ENCODE measurements at places on chromosomes 11 and 22.
A peak's percentile ranks its signal among the peaks of the same experiment; 100 is the strongest.

- no peak for DNase-seq
Observed at GRCh38 chr11:74010306-74011300, 1.7 kb upstream of the UCP3 start.

GRCh38 chr11:7525424-7525823 lies 11.6 kb downstream of the PPFIBP2 start:
- peak; percentile 72 for DNase-seq

- DNase-seq, result no peak
Observed at GRCh38 chr22:27719036-27719347, 82.6 kb downstream of the MN1 start.

GRCh38 chr11:65777821-65778361 lies 2.9 kb downstream of the AP5B1 start:
- DNase-seq, result no peak

GRCh38 chr11:99555486-99555885 lies 534.7 kb downstream of the CNTN5 start:
- DNase-seq, result no peak

GRCh38 chr22:35549328-35549727 lies 8.7 kb downstream of the RASD2 start:
- DNase-seq, result no peak

GRCh38 chr22:26763633-26764361 lies 106.4 kb downstream of the MIAT start:
- peak; percentile 19 for DNase-seq

DNA sequence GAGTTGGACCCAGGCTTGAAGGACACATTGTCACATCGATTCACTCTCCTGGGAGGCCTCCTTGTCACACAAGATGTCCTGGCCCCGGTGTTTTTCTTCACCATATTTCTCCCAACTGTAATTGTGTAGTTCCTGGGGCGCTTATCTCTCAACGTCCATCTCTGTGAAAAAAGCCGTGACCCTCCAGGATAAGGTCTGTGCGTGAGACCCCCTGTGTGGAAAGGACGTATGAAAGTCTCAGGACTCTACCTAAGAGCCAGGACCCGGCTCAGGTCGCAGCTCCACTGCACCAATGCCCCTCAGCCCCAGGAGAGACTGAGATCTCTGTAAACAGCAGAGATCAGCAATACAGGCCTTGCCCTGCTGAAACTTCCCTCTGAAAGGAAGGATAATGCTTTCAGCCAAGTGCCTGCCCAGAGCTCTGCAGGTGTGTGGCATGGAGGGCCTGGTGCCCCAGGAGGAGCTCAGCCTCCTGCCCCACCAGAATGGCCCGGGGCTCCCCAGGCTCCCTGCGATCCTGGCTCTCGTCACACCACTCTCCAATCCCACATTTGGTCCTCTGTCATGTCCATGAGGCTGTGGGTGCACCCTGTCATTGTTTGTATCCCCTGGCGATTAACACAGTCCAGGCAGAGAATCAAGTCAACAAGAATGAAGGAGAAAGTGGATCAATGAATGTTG lies 119.2 kb upstream of the TMEM45B start:
- no peak for DNase-seq

DNA sequence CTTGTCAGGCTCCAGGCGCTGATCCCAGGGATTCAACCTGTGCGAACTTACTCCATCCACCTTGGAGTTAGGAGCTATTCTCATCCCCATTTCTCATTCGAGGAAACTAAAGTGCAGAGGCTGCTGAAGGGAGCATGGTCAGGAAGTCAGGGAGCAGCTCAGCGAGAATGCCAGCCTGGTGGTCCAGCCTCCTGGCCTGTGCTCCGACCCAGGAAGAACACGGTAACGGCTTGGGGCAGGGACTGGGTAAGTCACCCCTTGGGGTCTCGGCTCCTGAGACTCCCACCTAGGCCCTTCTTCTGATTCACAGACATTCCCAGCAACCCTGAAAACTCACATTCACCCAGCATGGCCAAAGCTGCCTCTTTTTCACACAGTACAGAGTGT lies 132.8 kb downstream of the CRYBB2 start:
- no peak for DNase-seq

DNA sequence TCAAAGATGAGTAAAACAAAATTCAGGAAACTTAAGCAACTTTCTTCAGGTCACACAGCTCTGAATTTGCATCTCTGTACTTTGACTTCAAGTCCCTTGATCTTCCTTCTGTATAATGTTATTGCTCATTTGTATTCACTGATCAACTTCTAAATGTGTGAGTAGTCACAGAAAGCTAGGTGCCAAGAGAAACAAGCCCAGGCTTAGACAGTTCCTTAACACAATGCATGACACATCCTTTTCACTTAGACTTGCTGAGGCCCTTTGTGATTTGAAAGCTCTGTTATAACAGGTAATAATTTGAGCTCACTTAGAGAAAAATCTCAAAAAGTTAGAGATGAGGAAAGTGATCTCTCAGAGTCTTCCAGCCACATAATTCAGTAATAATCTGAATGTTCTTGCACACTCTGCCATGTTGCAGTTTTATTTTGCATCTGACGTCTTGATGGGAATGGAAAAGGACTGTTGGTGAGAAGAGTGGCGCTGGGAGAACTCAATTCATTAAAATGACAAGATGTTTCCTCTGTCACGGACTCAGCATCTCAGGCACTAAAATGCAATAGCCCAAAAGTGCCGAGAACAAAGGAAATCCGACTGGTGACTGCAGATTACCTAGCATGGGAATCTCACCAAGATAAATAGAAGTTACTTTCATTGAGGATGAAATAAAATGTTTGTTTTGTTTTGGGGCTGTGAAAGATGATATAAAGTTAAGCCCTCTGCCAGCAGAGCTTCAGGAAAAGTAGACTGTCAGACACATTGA lies 665.3 kb downstream of the OPCML start:
- no peak for DNase-seq

DNA sequence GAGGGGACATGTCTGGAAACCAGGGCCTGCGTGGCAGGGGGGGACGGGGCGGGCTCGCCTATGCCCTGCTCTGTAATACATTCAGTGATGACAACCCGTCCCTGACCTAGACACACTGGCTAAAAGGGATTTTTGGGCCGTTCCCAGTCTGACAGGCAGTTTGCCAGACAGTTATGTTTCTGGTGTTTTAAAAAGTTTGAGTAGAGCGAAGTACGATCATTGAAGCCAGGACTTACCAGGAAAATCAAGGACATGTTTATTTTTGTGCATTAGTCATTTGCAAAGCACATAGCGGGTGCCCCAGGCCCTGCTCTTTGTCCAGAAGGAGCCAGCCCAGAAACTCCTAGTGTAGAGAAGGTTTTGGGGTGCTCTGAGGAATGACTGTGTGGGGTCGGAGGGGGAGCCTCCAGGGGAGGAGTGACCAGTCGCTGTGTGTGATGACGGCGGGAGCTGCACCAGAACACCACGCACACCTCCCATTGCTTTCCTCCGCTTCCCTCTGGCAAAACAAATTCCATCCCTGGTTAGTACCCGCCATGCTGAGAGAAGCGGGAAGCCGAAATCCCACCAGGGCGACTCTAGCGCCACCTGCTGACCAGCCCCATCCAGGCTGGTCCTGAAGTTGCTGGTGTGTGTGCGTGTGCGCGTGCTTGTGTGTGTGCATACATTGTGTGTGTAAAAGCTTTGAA lies 50.8 kb downstream of the FBLN1 start:
- peak; percentile 87 for DNase-seq

DNA sequence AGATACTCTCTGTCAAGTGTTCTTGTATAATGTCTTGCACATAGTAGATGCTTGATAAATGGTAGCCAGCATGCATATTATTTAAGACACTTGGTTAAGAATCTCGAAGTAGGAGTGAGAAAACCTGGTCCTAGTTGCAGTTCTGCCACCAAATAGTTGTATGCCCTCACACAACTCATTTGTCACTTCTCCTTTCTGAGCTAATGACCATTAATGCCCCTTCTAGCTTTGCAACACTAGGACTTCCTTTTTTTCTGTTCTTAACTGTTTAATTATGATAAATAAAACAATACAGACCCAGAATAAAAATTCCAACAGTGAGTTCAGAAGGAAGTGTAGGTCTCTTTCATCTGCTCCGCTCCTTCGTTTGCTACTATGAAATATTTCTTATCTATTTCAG lies 453.6 kb downstream of the TMEM135 start:
- DNase-seq, result no peak

DNA sequence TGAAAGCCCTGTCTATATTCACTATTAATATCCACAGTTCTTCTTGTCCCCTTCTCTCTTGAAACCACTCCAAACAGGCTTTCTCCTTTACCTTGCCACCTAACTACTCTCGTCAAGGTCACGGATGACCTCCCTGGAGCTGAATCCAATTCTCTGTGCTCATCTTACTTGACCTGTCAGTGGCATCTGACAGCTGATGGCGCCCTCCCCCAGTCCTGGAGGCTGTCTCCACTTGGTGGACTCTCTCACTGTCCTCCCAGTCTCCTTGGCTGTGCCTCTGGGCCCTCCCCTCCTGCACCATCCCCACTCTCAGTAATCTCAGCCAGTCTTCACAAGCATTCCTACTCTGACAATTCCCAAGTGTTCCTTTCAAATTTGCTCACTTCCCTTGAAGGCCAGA lies 8.7 kb downstream of the TNKS1BP1 start:
- no peak for DNase-seq

- no peak for DNase-seq
Observed at GRCh38 chr11:57251037-57251436, 14.0 kb upstream of the APLNR start.

DNA sequence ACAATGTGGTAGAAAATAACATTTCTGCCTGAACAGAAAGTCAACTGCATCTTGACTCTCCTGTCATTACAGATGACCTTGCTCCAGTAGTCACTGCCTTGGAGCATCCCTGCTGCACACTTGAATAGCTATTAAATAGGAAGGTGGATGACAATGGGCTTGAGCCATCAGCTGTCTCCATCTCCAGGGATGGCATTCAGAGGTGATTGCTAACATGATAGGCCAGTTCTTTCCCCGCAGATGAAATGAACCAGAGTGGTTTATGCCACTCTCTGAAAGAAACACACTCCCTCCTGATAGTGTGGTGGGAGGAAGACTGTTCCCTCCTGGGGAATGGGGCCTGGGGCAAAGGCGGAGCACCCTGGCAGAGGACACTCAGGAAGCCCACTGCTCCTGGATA lies 57.1 kb upstream of the OLFML1 start:
- no peak for DNase-seq

GRCh38 chr11:27861706-27862430 lies 161.6 kb upstream of the BDNF start:
- DNase-seq, result no peak

GRCh38 chr11:77386178-77386577 lies 84.7 kb upstream of the GDPD4 start:
- DNase-seq, result no peak

DNA sequence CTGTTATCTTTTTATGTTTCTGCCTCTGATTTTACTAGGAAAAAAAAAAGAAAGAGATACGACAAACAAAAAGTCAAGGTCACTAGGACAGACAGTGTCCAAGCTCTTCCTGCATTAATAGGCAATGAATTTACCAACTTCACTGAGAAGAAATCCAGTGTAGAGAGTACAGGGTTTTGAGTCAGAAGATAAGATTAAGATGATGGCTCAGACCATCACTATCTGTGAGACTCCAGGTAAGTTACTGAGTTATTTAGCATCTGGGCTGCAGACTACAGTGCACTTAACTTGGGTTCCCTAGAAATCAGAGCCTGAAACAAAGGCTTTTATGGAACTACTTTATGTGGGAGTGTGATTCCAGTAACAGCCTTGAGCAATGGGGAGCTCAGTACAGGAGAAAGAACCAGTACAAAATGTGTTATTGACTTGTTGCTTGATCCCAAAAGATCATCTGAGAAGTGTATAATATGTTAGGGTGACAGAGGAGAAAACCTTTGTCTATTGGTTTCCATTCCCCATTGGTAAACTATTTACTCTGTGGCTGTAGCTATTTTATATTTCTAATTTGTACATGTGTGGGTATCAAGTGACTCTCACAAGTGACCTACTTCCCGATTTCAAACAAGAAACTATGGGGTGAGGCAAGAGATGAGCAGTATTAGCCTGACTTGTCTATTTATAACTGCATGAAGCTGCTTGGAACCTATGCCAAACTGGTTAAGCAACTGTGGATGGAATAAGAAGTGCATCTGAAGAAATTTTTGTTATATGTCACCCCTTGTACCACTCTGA lies 395.8 kb downstream of the RAB38 start:
- DNase-seq, result no peak

DNA sequence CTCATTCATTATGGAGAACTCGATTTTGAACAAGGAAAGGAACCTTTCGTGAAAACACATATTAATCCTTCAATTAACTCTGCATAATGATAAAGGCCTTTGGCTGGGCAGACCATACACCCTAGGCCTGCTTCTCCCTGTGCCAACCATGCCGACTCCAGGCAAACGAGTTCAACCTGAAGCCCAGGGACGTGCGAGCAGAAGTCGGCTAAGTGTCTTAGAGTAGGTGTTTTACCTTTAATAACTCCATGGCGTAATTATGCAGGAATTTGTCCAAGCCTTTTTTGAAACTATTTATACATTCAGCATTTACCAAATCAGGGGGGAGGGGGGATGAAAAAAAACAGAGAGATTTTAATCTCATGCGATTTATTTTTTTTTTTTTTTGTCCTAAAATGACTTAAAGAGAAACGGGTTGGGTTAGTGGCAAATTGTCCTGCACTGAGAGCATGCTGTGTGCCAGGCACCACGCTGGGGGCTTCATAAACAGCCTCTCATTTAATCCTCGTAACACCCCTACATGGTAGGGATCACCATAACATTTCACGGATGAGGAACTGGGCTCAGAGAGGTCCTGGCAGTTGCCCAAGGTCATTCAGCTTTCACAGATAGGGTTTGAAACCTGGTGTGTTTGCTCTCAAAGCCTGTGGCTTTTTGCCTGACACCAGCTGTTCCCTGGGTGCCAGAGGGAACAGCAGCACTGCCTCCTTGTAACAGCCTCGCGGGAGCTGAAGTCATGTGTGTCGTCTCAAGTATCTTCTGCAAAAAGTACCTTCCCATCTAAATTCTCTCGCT lies 423.9 kb downstream of the MN1 start:
- DNase-seq, result no peak

DNA sequence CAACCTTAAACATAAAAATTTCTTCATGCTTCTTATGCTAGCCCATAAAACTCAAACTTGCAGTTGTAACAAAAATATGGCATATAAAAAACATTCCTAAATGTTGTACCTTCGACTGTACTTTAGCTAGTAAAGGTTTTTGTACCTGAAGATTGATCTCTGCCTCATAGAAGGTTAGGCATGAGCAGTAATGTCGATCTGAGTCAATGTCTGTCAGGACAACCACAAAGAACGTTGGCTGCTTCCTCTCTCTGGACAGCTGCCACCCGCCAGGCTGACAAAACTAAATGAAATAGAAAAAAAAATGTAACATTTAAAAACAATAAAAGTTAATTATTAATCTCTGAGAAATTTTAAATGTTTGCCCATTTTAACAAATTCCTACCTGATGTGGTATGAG lies 251.3 kb downstream of the SBF2 start:
- DNase-seq, result no peak
